ENCODE measurements at places on chromosomes 11 and 22. TPM values are rescaled to one million over a fixed set of nuclear protein-coding genes. Genes with fewer than 3 reads are reported as not detected.

DNA sequence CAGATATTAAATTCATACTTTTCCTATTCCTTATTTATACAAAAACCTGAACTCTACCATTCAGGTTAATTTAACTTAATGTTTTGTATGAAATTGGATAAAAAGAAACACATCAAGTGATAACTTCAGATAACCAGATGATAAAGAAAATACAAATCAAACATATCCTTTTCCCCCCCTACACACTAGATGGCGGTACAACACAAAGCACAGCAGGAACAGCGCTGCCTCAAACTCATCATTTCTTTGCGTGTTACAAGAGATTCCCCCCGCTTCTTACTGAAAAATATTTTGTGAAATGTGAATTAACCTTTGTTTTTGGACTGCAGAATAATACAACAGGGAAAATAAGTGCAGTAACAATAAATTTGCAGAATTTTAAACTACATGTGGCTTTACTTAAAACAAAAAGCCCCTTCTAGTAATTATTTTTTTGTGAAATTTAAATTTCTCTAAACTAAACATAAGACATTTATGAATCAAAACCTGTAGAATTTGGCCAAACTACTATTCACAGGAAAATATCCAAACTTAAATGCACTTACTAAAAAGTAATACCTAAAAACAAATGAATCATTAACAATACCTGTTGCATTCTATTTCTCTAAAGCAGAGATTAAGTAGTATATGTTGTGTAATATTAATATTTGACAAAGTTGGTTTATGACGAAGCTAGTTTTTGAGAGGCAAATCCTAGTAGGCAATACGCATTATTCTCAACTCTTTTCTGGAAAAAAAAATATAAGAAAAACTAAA lies 74.4 kb downstream of the ARHGAP32 start:
- peak; percentile 78 for DNase-seq

HBG1 gene
- polyA plus RNA-seq: 4,554 TPM

GRCh38 chr11:128201801-128202200 lies 385.6 kb downstream of the ETS1 start:
- no peak for DNase-seq

DNA sequence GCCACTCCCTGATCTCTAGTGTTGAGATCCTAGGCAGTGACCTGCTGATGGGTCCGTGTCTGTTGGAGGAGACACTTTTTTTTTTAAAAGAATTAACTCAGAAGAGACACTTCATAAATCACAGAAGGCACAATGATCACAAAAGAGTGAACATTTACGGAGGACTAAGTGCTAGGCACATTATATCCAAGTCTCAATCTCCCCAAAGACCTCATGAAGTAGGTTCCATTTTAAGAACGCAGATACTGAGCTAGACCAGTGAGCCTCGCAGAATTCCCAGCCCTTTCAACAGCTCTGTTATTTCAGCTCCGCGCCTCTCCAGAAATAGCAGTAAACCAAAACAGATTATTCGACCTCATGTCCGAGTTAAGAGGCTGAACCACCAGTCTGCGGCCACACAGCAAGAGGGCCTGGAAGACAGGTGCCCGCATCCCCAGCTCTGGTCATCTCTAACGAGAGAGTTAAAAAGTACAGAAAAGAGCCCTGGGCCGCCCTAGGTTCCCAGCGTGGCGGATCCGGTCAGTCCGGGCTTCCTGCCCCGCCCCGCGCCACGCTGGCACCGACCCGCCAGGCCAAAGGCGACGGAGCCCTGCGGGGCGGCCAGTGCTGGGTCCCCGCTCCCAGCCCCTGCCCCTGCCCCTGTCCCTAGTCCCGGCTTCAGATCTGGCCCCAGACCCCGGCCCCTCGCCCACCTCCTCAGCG lies 612 bp downstream of the XBP1 start:
- DNase-seq: peak; percentile 88

DNA sequence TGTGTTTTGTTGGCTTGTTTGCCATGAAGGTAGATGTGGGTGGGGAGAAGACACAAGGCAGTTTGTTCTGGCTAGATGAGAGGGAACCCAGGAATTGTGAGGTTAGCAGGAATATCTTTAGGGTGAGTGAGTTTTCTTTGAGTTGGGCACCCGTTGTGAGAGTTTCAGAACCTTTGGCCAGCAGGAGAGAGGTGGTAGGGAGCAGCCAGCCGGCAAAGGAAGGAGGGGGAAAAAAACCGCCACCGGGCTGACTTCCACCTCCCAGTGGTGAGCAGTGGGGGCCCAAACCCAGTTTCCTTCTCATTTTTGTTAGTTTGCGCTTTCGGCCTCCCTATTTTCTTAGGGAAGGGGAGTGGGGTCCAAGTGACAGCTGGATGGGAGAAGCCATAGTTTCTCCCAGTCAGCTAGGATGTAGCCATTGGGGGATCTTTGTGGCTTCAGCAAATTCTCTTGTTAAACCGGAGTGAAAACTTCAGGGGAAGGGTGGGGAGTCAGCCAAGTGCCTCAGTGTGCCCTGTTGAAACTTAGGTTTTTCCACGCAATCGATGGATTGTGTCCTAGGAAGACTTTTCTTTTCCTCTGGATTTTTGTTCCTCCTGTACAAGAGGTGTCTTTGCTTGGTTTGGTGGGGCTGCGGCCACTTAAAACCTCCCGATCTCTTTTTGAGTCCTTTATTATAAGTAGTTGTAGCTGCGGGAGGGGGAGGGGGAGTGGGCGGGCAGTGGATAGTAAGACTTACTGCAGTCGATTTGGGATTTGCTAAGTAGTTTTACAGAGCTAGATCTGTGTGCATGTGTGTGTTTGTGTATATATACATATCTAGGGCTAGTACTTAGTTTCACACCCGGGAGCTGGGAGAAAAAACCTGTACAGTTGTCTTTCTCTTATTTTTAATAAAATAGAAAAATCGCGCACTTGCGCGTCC lies 1.1 kb upstream of the GCAT start:
- DNase-seq: no peak

- DNase-seq: no peak
Observed at GRCh38 chr11:69280451-69280850, 13.5 kb upstream of the MYEOV start.

DNA sequence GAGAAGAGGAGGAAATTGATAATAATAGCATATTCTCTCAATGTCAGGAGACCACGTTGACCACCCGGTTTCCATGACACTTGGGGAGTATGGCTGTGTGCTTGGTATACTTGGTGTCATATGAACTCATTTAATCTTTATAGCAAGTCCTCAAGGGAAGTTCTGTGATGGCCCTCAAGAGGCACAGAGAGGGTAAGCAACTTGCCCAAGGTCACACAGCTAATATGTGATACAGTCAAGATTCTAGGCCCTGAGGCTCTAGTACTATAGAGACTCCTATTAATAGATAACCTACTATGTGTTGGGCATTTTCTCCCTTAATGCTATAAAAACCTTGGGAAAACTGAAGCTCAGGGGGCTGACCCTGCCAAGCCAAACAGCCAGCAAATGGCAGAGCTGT lies 10.6 kb upstream of the CACNG2 start:
- DNase-seq: no peak

ZNF214 gene
- polyA plus RNA-seq: 1.6 TPM

TMEM191B gene
- polyA plus RNA-seq: 1.1 TPM

GRCh38 chr22:50274311-50274710 lies 4.1 kb upstream of the MAPK11 start:
- peak; percentile 67 for DNase-seq

- no peak for DNase-seq
Observed at GRCh38 chr11:60447846-60448245, 7.8 kb upstream of the MS4A1 start.

GRCh38 chr11:119627286-119627685 lies 101.7 kb downstream of the NECTIN1 start:
- no peak for DNase-seq

DNA sequence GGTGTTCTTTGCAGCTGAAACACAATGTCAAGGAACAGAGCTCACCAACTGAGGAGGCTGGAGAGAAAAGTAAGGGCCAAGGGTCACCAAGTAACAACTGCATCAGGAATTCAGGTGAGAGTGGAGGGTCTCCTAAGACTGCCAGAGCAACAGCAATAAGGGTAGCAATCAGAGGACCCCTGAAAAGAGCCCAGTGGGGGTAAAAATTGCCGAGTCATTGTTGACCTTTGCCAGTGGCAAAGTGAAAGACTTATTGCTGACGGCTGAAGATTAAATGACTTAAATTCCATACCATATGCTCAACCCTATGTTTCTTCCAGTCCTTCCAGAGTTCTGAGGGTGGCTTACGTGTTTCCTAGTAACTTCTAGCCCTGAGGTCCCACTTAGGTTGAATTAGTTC lies 51.9 kb upstream of the ARHGAP42 start:
- no peak for DNase-seq
